ENCODE measurements at places on chromosomes 6 and 20.

- no peak for DNase-seq
Measured at GRCh38 chr6:372336-372911, 19.1 kb upstream of the IRF4 start.

DNA sequence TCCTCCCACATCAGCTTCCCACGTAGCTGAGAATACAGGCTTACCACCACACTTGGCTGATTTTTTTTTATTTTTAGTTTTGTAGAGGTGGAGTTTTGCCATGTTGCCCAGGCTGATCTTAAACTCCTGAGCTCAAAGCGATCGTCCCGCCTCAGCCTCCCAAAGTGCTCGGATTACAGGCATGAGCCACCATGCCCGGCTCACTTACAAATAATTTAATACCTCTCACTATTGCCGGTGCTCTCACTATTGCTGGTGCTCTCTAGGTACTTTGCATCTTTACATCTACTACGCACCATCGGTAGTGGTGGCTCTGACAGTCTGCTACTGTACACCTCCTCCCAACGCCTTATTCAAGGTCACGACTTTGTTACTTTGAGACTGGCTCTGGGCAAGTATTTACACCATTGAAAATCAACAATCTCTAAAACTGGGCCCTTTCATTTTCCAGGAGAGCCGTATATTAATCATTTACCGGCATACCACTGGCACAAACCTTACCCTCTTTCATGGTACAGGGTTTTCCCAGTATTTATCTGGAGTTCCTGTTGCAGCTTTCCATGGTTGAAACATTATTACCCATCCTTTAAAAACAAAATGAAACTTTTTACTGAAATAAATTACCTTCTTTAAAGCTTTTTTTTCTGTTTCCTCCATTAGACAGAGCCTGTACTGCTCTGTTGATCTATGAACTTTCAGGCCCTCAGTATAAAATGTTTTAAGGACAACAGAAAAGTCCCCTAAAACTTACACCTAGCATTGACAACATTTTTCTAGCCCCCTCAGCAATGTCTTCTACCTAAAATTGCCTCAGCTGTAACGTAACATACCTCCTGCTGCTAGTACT lies 259.6 kb upstream of the PLCB4 start:
- no peak for DNase-seq

- no peak for DNase-seq
Measured at GRCh38 chr6:163702736-163703135, 288.2 kb downstream of the QKI start.

GRCh38 chr6:169957351-169957963 lies 206.0 kb downstream of the ERMARD start:
- no peak for DNase-seq

GRCh38 chr6:160263196-160263939 lies 4.7 kb upstream of the SLC22A2 start:
- no peak for DNase-seq

DNA sequence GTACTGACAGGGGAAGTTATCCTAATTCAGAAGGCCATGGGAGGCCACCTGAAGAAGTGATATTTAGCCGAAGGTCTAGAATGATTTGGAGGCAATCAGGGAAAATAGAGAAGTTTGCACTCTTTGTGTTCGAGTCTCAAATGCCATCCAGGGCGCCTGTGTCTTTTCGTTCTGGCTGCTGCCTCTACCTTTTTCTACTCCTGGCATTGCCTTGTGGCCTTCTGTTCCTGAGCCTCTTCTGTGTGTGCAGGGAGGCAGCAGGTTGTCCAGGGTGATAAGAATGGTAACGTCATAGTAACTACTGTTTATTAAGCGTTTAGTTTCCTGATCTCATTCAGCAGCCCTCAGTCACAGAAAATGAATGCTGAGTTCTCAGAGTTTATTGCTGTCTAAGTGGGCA lies 252.1 kb downstream of the FARS2 start:
- no peak for DNase-seq

DNA sequence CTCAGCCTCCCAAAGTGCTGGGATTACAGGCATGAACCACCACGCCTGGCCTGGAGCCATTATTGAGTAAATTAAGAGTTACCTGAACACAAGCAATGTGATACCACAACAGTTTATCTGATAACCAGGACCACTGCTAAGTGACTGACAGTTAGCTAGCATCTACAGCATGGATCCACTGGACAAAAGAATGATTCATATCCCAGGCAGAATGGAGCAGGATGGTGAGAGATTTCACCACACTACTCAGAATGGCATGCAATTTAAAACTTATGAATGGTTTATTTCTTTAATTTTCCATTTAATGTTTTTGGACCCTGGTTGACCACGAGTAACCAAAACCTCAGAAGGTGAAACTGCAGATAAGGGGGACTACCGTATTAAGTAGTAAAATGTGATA lies 48.6 kb downstream of the RALGAPA2 start:
- no peak for DNase-seq

- DNase-seq, result no peak
Measured at GRCh38 chr6:161214722-161215121, 59.1 kb downstream of the AGPAT4 start.

Data from keratinocyte (primary cell).